GM13976 (cell line): ENCODE measurements at places on chromosomes 2 and 18.

DNA sequence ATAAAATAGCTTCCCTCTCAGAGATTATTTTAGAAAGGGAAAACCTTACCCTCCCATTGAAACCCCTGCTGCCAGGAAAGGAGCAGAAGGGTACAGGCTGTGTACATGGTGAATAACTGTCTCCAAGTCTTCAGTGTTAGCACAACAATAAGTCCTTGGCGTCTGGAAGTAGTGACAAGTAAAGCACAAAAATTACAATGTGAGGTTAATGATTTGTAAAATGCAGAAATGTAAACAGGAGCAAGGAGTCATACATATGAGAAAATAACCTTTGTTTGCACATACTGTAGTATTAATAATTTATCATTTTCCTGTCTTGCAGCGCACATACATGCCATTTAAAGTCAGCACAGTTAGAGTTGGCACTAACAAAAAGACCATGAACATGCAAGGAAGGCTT, 40.5 kb downstream of the ABHD3 start:
- no peak for DNase-seq

DNA sequence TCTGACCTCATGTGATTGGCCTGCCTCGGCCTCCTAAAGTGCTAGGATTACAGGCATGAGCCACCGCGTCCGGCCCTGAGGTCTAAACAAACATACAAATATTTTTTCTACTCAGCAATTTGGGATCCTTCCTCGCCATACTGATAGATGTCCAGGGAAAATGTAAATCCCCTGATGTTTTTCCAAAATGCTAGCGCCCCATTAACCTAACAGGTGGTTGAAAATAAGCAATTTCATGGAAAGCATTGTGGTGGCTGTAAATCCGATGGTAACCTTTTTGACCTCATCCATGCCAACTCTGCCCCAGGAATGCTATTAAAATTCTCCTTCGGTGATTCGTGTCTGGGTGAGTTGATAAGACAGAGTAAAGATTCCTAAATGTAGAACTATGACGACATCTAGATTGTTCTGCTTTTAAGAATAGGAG, 19.3 kb downstream of the GEMIN6 start:
- DNase-seq, result no peak

DNA sequence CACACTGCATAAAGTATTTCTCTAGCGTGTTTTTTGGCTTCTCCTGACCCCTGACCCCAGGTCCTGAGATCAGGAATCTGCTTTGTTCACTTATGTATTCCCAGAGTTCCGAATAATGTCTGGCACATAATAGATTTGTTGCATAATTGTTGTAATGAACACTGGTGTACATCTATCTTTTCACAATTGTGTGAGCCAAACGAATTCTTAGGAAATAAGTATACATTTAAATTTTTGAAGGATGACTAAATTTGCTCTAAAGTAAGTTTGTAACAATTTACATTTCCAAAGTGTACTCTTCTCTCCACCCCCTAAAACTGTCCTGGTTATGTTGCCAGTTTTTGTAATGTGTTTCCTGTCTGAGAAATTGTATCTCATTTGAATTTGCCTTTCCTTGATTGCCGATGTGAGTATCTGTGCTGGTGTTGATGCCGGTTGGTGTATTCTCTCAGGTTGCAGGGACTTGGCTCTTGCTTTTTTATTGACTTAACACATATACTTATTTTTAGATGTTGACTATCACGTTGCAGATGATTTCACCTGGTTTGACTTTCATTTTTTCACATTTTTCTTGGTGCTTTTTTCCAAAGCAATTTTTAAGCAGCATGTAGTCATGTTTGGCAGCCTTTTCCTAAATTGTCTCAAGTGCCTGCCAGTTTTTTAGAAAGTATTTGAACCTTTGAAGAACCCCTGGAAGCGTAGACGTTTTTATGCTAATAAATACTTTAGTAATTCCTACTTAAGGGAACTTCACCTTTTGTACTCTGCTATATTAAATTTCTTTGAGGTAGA, 16.1 kb upstream of the FARP2 start:
- DNase-seq, result no peak

GRCh38 chr2:86370579-86370978, 33.2 kb upstream of the REEP1 start:
- no peak for DNase-seq

DNA sequence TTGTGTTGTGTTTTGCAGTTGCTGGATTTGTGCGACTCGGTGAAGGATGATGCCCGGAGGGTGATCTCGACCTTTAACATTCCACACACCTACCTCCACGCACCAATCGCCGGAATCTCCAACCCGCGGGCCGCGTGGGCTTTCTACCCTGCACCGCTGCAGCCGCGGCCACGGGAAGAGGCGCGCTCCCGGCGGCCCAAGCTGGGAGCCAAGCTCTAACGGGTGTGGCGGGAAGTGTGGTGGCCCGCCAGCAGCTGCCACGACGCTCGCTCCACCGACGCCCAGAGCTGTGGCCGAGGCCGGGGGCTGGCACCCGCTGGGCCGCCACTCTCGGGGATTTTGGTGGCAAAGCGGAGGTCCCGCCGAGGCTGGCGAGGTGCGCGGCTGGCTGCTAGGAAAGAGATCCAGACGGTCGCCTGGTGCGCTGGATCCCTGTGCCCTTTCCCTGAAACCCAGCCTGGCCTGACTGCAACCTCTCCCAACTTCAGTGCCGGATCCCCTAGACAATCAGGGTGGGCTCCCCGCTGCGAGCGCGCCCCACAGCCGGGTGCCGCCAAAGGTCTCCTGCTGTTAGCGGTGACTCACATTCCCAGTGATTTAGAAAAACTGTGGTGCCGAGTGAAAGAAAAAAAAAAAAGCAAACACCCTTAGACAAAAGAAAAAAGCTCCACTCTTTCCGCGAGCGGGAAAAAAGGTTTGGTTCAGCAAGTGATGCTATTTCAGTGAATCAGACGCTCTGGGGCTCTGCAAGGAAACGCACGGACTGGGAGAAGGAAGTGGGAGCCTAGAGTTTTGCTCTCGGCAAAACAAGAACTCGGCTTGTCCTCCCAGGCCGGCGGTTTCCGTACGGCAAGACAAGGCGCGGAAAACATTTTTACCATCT, 2.9 kb upstream of the BCL2L11 start:
- DNase-seq, result no peak

- DNase-seq, result no peak
Measured at GRCh38 chr2:26507932-26508331, 30.0 kb upstream of the OTOF start.

DNA sequence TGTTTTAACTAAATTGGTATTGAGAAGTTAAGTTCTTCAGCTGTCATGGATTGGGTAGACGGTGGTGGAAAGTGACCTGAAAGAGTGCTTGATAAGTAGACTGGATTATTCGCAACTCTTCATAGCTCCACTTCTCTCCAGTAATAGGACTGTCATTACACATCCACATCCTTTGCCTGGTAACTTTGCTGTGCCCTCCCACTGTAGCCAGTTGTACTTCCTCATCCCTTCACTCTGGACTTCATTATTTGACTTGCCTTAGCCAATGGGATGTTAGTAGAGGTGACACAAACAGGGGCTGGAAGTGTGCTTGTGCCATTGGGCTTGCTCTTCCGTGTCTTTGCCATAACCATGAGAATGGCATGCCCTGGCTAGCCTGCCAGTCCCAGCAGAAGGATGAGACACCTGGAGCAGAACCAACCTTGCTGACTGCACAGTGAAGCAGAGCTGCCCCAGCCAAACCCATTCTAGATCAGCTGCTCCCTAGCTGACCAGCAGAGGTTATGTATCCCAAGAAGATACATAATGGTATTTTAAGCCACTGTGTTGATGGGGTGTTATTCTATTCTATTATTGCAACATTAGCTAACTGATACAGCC, 16.9 kb downstream of the QPCT start:
- DNase-seq, result no peak

GRCh38 chr18:71942433-71942832, 601.7 kb downstream of the CBLN2 start:
- no peak for DNase-seq

DNA sequence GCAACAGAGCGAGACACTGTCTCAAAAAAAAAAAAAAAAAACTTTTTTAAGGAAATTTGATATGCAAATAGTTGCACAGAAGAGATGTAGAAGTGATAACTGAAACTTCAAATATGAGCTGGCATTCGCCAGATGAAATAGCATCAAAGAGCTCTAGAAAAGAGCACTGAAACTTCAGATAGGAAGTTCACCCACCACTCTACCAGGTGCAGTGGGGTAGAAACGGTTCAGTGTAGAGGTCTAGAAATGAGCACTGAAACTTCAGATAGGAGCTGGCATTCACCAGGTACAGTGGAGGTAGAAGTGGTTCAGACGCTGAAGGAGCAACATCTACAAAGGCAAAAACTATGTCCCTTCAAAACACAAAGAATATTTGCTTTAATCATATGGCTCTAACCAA, 9.0 kb upstream of the ONECUT2 start:
- no peak for DNase-seq
